Thyroid gland (tissue), 4 donors: ENCODE measurements at places on chromosomes 4 and X. TPM values are rescaled to one million over a fixed set of nuclear protein-coding genes. Genes with fewer than 3 reads are reported as not detected.

GRCh38 chrX:13371186-13371585, 51.3 kb upstream of the ATXN3L start:
- no peak for DNase-seq
- no peak overlapping the region for H3K27ac ChIP-seq
- no peak overlapping the region for H3K4me3 ChIP-seq
- H3K36me3 ChIP-seq, result no peaks in the 10 kb centered on the region
- H3K27me3 ChIP-seq, result no peaks in the 10 kb centered on the region

GRCh38 chr4:104815665-104816064, 321.0 kb upstream of the CXXC4 start:
- no peak overlapping the region for H3K4me3 ChIP-seq
- no peaks in the 10 kb centered on the region for H3K36me3 ChIP-seq
- H3K27ac ChIP-seq, result no peak overlapping the region
- H3K4me1 ChIP-seq, result no peaks in the 10 kb centered on the region
- no peaks in the 10 kb centered on the region for H3K27me3 ChIP-seq

DNA sequence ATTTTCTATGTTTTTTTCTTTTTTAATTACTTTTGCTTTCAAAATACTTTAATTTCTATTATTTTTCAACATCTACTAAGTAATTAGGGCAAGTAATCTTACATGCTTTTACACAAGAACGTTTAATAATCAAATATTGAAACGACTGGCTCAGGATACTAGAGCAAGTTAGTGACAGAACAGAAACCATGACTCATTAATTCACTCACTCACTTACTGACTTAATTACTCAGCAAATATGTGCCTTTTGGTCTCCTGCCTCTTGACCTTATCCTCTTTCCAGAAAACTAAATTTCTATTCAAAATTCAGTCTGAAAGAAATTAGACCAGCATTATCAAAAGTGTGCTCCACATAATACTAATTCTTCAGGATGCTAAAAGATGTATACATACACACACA, 314.9 kb upstream of the TEX13C start:
- no peaks in the 10 kb centered on the region for H3K4me1 ChIP-seq
- no peak overlapping the region for H3K27ac ChIP-seq
- H3K4me3 ChIP-seq, result no peak overlapping the region
- DNase-seq, result no peak
- no peaks in the 10 kb centered on the region for H3K27me3 ChIP-seq

GRCh38 chr4:143286701-143287571, 49.7 kb upstream of the GAB1 start:
- no peak for DNase-seq
- H3K27ac ChIP-seq, result peak overlapping the region; percentile 49
- H3K36me3 ChIP-seq, result no peaks in the 10 kb centered on the region
- no peaks in the 10 kb centered on the region for H3K4me1 ChIP-seq

DNA sequence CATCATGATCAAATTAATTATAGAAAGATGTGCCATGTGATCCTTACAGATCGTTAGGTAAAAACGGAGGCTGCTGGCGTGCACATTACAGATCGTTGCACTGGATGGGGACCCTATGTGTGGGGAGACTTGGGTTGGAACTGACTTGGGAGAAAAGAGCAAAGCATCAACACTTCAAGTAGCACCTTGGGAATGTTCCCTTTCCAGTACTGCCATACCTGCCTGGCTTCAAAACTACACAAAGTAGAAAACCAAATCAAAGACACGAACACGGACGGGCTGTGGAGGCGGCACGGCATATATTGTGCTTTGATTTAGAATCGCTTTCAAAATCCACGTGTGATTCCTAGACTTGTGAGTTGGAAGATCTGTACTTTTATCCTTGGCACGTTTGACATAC, 898 bp downstream of the CMC4 start:
- no peaks in the 10 kb centered on the region for H3K4me1 ChIP-seq
- no peak overlapping the region for H3K27ac ChIP-seq
- no peaks in the 10 kb centered on the region for H3K36me3 ChIP-seq
- peak overlapping the region; percentile 68 for H3K4me3 ChIP-seq
- H3K27me3 ChIP-seq, result no peaks in the 10 kb centered on the region

PITX2 gene
- total RNA-seq, result not detected

CYP2U1 gene
- 7.0 TPM for total RNA-seq

MAP3K15 gene
- total RNA-seq, result not detected
